SW 1271 (cell line): ENCODE measurements at places on chromosomes 6 and 20.

DNA sequence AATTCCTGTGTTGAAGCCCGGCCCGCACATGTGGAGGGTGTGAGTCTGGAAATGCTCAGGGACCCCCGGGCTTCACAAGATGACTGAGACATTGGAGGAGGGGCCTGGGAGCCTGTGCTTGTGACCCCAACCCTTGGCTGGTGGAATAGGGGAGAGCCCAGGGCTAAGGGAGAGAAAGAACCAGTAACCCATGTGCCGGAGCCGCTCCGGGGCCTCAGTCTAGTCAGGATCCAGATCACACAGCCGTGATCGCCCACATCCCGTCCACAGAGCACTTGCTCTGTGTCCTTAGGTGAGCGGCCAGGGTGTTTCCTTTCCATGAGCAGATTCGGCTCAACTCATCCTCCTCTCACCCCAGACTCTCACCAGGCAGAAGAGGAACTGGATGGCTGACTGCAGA lies 152.3 kb upstream of the RPS6KA2 start:
- DNase-seq = no peak

- DNase-seq = no peak
Measured at GRCh38 chr20:40354880-40355279, 334.2 kb downstream of the MAFB start.

GRCh38 chr20:44993343-44993742 lies 27.0 kb downstream of the STK4 start:
- no peak for DNase-seq

GRCh38 chr6:121510568-121511177 lies 75.2 kb downstream of the GJA1 start:
- no peak for DNase-seq

DNA sequence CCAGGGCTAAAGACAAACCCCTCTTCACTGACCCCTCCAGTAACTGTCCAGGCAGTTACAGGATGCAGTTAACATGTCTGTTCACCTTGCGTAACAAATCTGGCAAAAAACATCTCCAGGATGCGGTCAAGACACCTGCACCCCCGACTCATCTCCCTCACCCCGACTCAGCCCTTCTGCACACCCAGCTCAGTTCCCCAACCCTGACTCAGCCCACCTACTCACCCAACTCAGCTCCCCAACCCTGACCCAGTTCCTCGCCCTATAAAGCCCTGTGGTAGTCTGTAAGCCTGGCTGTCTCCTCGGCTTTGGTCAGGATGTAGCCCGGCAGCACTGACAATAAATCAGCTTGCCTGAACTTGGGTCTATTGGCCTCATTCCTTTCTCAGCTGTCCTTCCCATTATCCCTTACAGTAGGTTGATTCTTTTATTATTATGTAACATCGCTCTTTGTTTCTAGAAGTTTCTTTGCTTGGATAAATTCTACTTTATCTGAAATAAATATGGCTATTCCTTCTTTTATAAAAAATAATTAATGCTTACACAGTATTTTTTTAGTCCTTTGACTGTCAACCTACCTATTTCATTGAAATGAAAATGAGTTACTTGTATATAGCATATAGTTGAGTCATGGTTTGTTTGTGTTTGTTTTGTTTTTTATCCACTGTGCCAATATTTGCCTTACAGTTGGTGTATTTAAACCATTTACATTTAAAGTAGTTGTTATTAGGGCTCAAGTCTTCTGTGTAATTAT lies 12.9 kb upstream of the ADTRP start:
- no peak for DNase-seq

GRCh38 chr20:10490706-10491105 lies 55.6 kb downstream of the SLX4IP start:
- DNase-seq = no peak

DNA sequence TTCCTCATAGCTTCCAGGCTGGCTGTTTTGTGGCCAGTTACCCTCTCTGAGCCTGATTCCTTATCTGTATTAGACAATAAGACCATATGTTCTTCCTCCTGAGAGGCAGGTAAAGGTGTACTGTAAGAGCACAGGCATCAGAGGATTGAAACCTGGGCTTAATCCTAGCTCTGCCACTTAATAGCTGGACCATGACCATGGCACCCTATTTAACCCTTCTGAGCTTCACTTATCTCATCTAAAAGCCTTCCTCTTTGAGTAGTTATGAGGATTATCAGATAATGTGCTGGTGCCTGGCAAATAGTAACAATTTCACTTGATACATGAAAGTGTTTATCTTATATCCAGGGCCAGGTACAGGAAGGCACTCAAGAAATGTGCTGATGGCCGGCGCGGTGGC lies 34.9 kb downstream of the BCL2L1 start:
- DNase-seq = no peak

- no peak for DNase-seq
Measured at GRCh38 chr6:109019911-109020310, 74.7 kb downstream of the SESN1 start.

DNA sequence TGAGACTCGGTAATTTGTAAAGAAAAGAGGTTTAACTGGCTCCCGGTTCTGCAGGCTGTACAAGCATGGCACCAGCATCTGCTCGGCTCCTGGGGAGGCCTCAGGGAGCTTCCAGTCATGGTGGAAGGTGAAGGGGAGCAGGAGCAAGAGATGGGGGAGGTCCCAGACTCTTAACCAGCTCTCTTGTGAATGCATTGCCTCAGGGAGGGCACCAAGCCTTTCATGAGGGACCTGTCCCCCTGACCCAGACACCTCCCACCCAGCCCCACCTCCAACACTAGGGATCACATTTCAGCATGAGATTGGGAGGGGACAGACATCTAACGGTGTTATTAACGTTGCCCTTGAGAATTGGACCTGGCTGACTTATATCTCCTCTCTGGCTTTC lies 68.6 kb downstream of the PTPN1 start:
- no peak for DNase-seq

GRCh38 chr6:2624177-2624576 lies 126.5 kb downstream of the MYLK4 start:
- no peak for DNase-seq

DNA sequence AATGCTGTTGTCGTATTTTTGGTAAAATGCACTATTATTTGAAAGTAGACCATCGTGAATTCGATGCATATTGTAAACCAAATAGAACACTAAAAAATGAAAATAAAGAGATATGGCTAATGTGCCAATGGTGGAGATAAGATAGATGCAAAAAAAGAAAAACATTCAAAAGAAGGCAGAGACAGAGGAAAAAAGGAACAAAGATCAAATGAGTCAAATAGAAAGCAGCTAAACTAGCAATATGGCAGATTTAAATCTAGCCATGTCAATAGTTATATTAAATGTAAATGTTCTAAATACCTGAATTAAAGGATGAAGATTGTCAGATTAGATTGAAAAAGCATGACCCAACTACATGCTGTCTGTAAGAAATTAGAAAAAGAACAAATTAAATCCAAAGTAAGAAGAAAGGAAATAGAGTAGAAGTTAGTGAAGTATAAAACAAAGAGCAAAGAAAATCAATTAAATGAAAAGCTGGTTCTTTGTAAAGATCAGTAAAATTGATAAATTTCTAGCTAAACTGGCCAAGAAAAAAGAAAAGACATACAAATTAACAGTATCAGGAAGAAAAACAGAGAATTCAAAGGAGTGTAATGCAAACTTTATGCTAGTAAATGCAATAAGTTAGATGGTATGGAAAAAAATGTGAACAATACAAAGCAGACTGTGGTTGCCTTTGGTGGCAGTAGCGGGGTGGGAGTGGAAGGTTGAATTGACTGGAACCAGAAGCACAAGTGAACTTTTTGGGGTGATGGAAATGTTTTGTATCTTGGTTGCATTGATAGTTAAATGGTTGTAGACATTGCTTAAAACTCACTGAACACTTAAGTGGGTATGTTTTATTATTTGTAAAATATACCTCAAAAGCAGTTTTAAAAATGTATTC lies 44.8 kb downstream of the PTPN1 start:
- no peak for DNase-seq

DNA sequence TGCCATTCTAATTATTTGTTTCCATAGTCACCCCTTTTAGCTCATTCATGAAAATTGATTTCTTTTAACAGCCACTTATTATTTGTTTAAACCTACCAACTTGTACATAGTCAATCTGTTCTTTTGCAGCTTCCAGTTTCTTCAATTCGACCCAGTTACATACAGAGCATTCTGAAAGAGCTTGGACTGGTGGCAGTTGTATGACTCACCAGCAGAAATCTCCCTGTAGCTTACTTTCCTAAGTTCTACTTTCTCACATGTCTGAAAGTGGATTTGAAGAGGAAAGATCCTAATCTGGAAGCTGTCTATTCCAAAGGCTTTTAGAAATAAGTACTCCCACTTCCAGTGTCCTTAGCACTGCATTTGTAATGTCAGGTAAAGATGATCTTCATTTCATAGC lies 447.9 kb downstream of the HTR1B start:
- peak; percentile 12 for DNase-seq

- DNase-seq = no peak
Measured at GRCh38 chr6:115220551-115221159, 840.0 kb downstream of the FRK start.

DNA sequence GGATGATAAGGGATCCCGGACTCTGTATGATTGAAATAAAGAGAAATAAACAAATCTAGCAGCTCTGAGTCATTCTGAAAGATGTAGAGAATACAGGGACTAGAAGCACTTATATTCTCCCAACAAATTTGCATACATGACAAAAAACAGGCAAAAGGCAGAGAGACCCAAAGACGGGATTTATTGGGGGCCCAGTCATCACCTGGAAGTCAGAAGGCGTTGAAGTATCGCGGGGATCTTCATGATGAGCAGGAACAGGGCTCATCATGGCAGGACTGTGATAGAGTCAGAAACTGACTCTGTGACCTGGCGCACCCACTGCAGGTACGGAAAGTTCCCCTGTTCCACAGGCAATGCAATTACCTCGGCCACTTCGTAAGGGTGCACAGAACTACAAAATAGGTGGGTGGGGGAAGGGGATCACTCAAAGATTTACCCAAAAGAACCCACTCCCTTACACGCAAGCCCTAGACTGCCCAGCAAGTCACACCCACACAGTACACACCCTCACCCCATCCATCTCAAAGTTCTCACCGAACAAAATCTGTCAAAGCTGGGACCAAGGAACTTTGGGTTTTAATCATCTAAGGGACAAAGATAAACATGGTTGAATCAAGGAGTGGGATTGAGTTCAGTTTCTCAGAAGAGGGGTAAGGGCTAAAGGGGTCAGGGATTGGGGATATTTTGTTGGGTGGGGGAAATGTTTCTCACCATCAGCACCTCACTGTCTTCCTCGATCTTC lies 1.4 kb downstream of the CUTA start:
- no peak for DNase-seq
